ENCODE measurements at places on chromosomes 13 and 19. TPM values are rescaled to one million over a fixed set of nuclear protein-coding genes. Genes with fewer than 3 reads are reported as not detected.

Gene CEACAM16
- polyA plus RNA-seq: not detected

GRCh38 chr19:17079710-17080439 is 4.3 kb downstream of the MYO9B start:
- no peak for DNase-seq

DNA sequence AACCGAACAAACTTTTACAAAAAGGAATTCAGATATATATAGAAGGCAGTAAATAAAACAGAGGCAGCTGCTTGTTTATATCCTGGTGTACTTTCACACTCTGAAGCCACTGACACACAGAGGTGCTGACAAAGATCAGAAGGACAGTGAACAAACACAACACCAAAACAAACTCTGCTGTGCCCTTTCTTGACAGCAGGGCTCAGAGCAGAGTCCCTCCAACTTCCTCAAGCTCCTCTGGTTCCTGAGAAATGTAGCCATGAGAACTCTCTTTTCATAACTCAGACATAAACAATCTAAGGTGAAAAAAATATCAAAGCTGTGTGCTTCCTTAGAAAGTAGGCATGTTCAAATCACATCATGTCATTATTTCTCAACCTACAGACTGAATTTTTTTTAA is 1052.8 kb upstream of the SPRY2 start:
- no peak for DNase-seq

GRCh38 chr13:28014301-28014700 is 25.8 kb upstream of the URAD start:
- DNase-seq: no peak

Gene ZNF667
- polyA plus RNA-seq: 17.0 TPM

Gene GAPDHS
- not detected for polyA plus RNA-seq

All from right renal pelvis (tissue), 4 donors.